ENCODE measurements at places on chromosomes 16 and 17.

DNA sequence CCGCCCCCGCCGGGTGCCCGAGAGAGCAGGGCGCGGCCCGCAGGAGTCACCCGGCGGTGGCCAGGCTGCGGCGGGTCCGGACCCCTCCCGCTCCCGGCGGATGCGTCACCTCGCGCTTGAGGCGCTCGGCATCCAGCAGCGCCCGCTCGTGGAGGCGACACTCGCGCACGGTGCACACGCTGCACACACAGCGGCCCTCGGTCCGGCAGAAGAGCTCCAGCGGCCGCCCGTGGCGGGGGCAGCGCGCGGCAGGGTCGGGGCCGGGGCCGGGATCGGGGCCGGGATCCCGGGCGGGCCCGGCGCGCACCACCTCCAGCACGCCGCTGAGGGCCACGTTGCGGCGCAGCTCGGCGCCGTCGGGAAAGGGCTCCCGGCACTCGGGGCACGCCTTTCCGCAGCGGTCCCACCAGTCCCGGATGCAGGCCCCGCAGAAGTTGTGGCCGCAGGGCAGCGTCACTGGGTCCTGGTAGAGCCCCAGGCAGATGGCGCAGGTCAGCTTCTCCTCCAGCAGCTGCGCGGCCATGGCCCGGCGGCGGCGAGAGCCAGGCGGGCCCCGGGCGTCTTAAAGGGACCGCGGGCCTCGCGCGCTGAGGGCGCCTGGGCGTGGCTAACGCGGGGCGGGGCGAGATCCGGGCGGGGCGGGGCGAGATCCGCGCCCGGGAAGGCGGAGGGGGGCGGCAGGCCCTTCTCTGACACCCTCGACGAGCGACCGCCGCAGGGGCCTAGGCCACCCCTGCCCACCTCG is at the start of gene TRIM65:
TSS of gene TRIM65 (minus strand) at position 537 of the 745 bp plus-strand sequence. CDS start at position 523, 14 bp downstream.
- DNase-seq, result peak; percentile 31

DNA sequence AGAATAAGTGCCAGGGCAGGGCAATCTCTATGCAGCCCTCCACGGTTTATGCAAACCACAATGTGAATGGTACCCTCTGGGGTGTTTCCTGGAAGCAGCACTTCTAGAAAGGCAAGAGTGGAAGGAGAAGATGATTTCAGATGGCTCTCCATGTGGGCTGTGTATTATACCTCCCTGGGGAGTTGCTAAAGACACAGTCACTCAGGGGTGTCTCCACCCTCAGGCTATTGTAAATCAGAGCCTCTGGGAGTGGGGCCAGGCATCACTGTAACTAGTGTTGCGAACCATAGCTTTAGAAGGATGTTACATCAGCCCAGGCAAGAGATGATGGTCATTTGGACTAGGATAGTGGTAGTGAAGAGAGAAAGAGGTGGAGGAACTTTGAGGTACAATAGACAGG is 83.3 kb upstream of the ZKSCAN2 start:
- no peak for DNase-seq

GRCh38 chr16:86901483-86901882 is 323.1 kb downstream of the FOXL1 start:
- no peak for DNase-seq

- no peak for DNase-seq
Measured at GRCh38 chr17:42288803-42289610, 709 bp downstream of the STAT5A start.

DNA sequence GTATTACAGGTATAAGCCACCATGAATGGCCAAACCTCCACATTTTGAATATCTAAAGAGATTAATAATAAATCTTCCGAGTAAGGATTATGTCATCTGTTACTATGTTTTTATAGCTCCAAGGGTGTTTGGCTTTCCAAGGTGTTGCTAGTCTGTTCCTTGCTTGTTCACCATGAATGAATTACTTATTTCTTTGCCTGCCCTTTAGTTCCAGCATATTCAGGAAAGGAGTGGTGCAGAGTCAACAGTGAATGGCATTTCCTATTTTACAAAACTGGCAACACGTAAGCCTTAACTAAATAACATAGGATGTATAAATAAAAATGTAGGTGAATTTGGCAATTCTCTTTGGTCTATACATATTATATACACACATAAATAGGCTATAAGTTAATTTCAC is 70.3 kb downstream of the MYO1D start:
- DNase-seq, result no peak

DNA sequence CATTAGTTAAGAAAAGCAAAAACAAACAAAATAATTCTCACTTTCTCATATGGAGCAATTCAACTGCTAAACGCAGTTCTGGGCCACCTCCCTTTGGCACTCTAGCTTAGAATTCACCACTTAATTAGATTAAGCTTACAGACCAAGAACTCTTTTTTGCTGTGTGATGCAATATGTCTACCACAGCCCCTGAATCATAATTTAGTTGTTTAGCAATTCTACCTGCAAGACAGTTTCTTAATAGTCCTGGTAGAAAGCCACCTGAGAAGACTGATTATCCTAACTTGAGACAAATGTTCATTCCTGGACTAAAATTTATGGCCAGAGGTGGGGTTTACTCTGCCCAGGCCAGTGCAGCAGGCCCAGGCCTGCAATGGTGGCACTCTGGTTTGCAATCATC is 205.9 kb downstream of the HS3ST3A1 start:
- no peak for DNase-seq

DNA sequence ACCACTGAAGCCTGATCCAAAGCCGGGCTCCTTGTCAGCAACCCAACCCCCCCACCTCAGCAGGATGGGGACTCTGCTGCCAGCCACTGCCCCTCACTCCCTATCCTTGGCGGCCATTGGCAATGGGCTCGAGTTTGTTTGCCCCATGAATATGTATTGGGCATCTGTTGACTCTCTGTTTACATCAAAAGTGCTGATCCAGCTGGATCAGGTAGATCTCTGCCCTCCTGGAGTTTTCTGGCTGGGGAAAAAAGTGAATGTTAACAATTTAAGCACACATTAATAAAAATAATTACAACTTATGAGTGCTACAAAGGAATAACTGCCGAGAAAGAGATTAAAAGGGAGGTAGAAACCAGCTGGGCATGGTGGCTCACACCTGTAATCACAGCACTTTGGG is 62.5 kb downstream of the ATP2C2 start:
- no peak for DNase-seq

- DNase-seq, result no peak
Measured at GRCh38 chr17:182050-182751, 751 bp upstream of the DOC2B start.

DNA sequence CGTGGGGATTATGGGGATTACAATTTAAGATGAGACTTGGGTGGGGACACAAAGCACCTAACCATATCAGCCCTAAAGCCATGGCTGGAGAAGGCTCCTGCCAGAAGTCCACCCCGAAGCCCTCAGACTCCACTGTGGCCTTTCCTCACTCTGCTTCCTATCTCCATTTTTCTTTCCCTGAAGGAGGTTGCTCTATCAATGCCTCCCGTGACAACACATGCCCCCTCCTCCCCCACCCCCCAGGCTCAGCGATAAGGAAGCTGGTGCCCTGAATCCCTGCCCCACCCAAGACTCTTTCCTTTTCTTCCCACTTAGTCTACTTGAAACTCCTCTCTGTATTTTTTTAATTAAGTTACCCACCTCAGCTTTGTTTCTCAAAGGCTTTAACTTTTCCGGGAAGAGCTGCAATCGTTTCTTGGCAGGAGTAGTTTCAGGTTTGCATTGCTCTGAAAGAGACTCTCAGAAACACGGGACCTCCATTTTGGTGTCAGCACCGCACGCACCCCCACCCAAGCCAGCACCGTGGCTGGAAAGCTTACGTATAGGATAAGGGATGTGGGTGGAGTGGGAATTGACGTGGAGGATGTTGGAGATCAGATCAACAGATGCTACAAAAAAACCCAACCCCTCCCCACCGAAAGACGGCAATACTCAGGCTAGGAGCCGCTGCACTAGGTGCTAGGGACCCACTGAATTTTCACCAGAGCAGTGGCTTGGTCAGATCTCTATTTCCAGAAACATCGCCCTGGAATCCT is 15.2 kb upstream of the CA4 start:
- DNase-seq, result no peak

All from fibroblast of skin of left biceps (primary cell).